ENCODE measurements at places on chromosomes 1 and 21.

DNA sequence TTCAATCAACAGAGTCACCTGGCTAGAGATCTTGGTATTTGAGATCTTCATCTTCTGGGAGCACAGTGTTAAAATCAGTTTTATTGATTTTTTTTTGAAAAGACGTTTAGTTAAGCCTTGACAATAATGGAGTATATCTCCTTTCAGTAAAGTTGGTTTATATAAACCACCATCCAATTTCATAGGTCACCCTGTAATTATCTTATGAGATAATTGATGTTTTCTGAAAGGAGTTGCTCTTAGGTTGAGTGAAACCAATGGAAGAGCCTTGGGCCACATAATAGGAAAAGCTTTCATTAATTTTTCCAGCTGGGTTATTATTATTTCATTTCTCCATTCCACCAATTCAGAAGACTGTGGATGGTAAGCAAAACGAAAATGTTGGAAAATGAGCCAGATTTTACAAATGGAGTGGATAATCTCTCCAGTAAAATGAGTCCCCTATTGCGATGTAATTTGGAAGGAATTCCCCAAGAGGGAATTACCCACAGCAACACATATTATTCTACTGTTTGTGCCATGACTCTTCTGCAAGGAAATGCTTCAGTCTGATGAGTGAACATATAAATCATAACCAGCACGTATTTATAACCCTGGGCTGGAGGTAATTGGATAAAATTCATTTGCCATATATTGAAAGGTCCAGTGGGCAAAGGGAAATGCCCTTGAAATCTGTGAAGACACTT lies 46.2 kb upstream of the TINAGL1 start:
- no peak for DNase-seq

- DNase-seq: no peak
These were observed 15.3 kb downstream of the ACOT7 start for GRCh38 chr1:6378096-6378746.

- DNase-seq: no peak
These were observed 8.1 kb downstream of the RHOU start for GRCh38 chr1:228743405-228743804.

DNA sequence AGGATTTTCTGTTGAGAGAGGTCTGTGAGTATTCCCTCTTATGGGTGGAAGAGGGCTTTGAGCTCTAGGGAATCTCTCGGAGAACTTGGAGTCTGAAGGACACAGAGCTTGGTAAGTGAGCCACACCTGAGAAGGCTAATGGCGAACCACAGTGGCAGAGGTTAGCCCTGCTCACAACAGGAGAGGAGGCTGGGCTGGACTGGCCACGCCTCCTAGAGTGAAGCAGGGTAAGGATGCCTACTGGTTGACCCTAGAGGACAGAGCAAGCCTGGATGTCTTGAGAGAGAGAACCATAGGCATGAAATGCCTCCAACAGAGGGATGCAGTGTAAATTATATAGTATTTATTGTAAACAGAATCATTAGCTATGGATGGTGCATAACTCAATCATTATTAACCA lies 232.6 kb downstream of the PCP4 start:
- DNase-seq: no peak

- DNase-seq: no peak
These were observed 696.2 kb upstream of the PRMT6 start for GRCh38 chr1:106360252-106360651.

DNA sequence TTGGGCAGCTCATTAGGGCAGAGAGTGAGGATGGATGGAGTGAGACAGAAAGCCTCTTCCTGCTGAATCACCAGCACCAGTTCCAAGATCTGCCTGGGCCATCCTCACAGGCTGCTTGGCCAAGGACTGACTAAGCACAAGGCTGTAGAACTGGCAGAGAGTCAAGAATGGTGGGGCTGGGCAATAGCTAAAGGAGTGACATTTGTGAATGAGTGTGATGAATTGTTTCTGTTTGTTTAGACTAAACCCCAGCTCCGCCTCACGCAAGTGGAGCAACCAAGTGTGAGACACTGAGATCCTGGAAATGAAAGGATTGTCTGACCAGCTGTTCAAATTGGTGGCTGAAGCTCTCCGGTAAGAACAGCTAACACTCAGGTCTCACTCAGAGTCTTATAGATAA lies 38.6 kb downstream of the BRINP2 start:
- no peak for DNase-seq

DNA sequence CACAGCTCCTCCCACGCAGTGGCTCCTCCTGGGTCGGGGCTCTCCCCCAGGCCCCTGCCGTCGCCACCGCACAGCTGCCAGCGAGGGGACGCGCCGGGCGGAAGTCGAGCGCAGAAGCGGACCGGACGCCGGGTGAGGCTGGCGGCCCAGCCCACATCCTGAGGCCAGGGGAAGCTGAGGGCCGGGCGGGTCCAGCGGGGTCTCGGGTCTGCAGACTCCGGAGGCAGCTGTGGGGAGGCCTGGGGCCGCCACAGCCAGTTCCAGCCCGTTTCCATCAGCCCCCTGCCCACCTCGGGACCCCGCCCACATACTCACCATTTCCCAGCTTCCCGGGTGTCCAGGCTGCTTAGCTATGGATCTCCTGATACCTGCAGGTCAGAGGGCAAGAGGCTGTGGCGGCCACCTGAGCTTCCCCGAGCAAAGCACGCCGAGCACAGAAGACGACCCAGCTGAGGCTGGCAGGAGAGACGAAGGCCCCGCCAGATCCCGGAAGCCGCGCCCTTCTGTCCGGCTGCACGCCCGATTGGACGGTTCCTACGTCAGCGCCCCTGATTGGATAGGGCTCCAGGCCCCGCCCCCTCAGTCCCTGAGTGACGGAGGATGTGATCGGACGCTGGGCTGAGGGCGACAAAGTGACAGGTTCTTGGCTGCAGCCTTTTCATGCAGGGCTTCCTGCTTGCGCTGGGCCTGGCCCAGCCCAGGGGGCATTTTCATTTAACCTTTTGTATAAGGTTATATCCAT lies 38.7 kb upstream of the ZNF124 start:
- DNase-seq: peak; percentile 94

GRCh38 chr1:84624876-84625275 lies 50.6 kb upstream of the CTBS start:
- no peak for DNase-seq

- DNase-seq: no peak
These were observed 14.0 kb downstream of the F3 start for GRCh38 chr1:94527447-94528031.

Data from activated T-helper 2 cell treated with anti-CD3 and anti-CD28 coated beads, Interferon-gamma antibody, Interleukin-2, Interleukin-4, amounts not matched to agents 10 μg/mL and 5 μg/mL and 100 μg/mL, durations not matched to agents 14 hours and 24 hours and 36 hours (primary cell).